ENCODE measurements at places on chromosomes 3 and 15. TPM values are rescaled to one million over a fixed set of nuclear protein-coding genes. Genes with fewer than 3 reads are reported as not detected.
A peak's percentile ranks its signal among the peaks of the same experiment; 100 is the strongest.

DNA sequence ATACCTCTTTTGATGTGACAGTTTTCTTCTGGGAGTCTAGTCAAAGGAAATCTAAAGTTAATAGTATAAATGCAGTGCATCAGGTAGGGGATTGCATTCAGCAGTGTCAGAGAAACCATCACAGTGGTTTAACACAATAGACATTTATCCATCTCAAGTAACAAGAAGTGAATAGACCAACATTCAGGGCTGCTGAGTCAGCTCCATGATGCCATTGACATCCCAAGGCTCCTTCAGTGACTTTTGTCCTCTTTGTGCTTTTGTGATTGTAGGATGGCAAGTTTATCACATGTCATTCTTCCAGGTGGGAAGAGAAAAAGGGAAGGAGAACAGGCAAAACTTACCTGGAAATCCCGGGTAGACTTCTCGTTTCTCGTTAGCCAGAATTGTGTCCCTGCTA, 158.3 kb downstream of the TMEM108 start:
- no peak for DNase-seq

GRCh38 chr3:133797396-133798105, 8.1 kb upstream of the SRPRB start:
- no peak for DNase-seq

DNA sequence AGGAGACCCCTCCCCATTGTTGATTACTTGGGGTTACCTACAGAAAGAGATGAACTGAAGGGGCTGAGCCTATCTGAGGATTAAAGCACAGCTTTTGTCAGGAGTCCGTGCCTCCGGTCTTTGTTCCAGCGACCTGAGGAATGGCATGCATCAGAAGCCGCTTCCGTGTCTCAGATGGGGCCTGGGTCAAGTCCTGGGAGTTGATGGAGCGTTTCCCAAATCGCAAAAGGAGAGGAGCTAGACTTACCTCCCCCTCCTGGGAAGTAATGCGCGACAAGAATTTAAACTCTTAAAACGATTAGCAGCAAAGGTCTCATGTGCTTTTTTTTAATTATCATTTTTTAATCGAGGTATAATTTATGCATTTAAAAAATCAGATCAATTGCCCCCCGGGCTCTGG, 983 bp upstream of the ALDH1A3 start:
- no peak for DNase-seq

DNA sequence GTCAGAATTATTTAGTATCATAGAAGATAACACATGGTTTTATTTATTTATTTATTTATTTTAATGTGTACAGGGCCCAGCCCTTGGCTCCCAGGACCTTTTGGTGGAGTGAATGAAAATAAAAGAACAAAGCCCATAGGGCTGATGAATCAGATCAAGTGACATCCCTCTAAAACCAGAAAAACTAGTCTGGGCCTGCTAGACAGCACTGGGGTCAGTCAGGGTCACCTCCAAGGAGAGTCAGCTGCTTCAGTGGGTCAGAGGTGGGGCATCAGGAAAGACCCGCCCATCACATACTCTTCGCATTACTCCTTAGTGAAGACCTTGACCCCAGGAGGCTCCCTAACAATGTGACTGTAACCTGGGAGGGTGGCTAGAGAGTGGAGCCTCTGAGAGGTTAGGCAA, 12.8 kb downstream of the PPCDC start:
- DNase-seq: peak; percentile 70

DNA sequence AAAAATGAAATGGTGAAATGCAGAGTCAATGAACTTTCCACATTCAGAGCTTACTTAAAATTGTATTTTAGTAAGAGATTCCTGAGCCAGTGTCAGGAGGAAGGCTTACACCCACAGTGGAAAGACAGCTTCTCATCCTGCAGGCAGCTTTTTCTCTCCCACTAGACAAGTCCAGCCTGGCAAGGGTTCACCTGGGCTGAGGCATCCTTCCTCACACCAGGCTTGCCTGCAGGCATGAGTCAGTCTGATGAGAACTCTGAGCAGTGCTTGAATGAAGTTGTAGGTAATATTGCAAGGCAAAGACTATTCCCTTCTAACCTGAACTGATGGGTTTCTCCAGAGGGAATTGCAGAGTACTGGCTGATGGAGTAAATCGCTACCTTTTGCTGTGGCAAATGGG, 3.1 kb downstream of the CCR4 start:
- DNase-seq: no peak

DNA sequence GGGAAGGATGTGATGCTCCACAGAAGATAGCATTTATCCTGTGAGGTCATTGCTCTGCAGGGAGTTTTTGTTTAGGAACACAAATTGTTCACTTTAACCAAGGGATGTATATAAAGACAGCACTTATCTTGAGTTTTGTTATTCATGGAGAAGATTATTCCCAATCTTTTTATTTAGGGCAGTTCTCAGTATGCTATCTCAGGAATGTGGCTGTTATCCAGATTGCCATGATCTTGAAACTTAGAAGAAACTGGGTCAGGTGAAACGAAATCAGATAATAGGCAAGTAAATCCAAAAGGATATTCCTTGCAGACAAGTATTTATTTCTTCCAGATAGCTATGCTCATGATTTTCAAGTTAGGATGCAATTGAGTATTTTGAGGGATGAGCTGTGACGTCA, 19.3 kb upstream of the TMEM42 start:
- no peak for DNase-seq

GRCh38 chr3:178067721-178068120, 468.5 kb upstream of the KCNMB2 start:
- DNase-seq: no peak

GRCh38 chr15:94579286-94579685, 347.9 kb downstream of the MCTP2 start:
- no peak for DNase-seq

DNA sequence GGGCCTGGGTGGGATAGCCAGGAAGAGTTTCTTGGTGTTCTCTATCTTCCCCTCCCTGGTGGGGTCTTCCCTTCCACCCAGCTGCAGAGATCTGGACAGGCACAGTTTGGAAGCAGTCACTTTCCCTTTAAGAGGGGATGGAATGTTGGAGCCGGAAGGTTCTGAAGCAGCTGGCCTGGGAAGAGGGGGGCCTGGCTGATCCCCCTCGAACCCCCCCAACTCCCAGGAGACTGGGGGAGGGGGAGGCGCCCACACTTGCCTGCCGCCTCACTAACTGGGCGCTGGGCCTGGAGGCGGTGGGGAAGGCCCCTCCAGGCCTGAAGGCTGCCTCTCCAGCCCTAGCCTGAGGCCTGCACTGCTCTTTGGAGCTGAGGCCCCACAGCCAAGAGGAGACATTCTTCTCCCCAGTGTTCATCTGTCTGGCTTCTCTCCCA, 1.4 kb downstream of the DVL3 start:
- DNase-seq: peak; percentile 51

DNA sequence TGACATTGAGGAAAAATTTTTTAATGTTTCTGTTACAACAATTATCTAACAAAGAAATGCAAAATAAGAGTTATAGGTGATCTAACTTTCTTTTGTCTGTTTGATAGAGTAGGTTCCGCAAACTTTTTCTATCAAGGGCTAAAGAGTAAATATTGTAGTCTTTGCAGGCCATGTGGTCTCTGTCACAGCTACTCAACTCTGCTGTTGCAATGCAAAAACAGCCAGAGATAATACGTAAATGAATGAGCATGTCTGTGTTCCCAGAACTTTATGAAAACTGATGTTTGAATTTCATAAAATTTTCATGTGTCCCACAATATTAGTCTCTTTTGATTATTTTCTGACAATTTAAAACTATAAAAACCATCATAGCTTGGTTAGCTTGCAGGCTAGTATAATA, 73.3 kb downstream of the SLC24A1 start:
- no peak for DNase-seq

GRCh38 chr3:187705164-187705563, 2.8 kb upstream of the RTP2 start:
- no peak for DNase-seq

DNA sequence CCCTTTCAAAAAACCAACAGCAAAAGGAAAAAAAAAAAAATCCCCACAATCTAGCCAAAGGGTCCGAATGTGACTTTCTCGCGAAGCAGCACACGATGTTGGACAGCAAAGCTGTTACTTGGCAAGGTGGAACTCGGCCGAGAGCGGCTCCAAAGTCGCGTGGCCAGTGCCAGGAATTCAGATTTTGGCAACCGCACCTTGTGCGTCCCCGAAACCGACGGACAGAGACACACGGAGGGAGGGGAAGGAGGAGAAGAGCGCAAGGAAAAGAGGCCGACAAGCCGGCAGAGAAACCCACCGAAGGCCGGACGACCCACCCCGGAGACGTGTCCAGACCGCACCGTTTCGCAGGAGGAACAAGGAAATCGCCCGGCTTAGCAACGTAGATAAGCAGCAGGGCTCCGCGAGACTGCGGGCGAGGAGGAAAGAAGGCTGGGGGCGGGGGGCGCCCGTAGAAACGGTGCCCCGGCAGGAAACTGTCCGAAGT, 517.3 kb downstream of the MECOM start:
- DNase-seq: peak; percentile 49

Gene CPNE4
- 0.53 TPM for total RNA-seq

Gene CCDC39
- not detected for total RNA-seq

Gene ARGFX
- not detected for total RNA-seq

Gene FAIM
- 5.5 TPM for total RNA-seq

Gene MYRIP
- 9.1 TPM for total RNA-seq

Gene SPINT1
- total RNA-seq: 417 TPM

Gene MINAR1
- 0.28 TPM for total RNA-seq

Measured in left colon (tissue), 2 donors.